Motor neuron (in vitro differentiated cells): ENCODE measurements at places on chromosomes 5 and 9. TPM values are rescaled to one million over a fixed set of nuclear protein-coding genes. Genes with fewer than 3 reads are reported as not detected.

DNA sequence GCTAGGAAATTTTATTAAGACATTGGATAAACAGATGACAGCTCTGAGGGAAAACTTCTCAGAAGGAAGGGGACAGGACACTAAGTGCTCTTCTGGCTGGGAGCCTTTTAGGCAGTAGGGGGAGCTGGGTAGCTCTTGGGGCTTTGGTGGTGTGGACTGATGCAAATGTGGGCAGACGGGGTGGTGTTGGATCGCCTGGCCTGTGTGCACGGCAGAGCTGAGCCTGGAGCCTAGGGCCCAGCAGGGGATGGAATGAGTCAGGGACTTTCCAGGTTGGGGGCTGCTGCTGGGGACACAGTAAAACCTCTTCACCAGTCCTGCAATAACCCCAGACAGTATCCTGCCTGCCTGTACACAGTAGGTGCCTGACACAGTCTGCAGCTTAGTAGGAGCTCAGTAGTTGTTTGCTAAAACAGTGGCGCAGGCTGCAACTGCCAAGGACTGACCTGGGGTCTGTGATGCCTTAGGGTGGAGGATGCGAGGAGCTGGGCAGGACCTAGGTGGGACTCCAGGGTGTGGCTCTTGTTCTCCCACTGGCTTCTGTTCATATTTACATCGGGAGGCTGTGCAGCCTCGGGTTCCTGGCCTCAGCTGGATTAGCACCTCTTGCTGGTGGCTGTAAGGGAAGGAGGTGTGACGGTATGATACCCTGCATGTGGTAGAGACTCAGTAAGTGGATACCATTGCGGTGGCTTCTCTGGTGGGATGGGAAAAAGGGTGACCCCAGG lies 83.8 kb downstream of the DAB2IP start:
- ATAC-seq: peak; percentile 65

DNA sequence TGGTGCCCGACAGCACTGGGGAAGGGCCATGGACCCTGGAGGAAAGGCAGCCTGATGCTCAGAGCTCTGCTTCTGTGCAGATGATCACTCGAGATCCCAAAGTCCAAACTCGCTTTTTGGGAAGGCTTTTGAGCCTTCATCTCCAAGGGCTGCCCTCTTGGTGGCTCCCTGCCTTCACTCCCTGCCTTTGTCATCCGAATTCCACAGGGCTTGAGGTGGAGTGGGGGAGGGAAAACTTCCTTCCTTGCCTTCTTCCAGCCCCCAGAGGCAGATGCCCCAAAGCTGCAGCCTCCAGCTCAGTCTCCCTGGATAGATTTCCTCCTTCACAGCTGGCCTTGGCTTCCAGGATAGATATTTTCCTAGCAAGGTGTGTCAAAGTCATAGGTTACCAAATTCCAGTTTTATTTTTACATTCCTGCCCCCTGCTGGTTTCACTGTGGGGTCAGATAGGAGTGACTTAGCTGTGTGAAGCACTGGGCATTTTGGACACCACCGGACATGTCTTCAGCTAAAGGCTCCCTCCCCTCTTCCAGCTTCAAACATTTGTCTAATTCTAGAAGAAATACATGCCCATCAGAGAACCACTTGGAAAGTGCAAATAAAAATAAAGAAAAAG lies 268.2 kb downstream of the HSPA4 start:
- peak; percentile 23 for ATAC-seq

DNA sequence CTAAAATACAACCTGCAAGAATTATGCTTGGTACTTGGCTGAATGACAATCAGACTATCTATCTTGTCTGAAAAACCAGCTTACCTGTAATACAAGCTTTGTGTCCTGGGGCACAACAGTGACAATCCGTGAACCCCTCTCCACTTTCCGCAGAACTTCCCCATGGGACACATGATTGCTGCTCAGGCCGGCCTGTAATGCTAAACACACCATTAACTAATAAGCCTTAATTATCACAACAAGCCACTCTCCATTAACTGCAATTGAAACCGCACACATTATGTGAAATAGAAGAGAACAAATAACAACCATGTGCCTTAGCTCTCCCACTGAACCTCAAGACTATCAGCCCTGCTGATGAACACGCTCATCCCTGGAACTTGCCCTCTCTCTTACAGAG lies 33.7 kb downstream of the ELP1 start:
- ATAC-seq: no peak

Gene PHF24
- total RNA-seq: 0.04 and 0.62 TPM in 2 replicates

GRCh38 chr5:177612215-177612673 lies 12.3 kb downstream of the B4GALT7 start:
- no peak for ATAC-seq

Gene PALM2AKAP2
- 0.36 and 0.37 TPM in 2 replicates for total RNA-seq

- peak; percentile 94 for ATAC-seq
Measured at GRCh38 chr9:128635266-128636023, 21.2 kb downstream of the DYNC2I2 start.

- ATAC-seq: no peak
Measured at GRCh38 chr9:272251-273213, 57.9 kb downstream of the DOCK8 start.

- ATAC-seq: no peak
Measured at GRCh38 chr9:68470067-68470466, 70.6 kb downstream of the TMEM252 start.

Gene HDHD3
- total RNA-seq: 8.4 and 8.8 TPM in 2 replicates

- ATAC-seq: no peak
Measured at GRCh38 chr9:79387101-79387835, 184.5 kb upstream of the TLE4 start.

Gene ARID3C
- total RNA-seq: not detected in 2 replicates

DNA sequence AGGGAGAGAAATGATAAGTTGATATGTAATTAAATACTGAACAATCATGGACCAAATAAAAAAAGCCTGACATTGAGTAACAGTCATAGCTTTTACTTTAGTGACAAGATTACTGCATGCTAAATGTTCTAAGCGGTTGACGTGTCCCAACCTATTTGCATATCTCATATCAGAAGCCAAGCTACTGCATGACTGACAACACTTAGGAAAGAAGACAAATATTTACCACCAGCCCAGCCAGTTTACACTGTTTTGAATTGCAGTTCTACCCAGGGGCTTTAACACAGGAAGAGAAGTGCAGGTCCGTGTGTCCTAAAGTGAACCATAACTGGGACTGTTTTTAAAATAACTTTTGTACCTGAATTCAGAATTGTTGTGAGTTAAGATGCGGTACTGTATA lies 219.9 kb downstream of the PRDM9 start:
- ATAC-seq: no peak

GRCh38 chr5:127872494-127872893 lies 169.3 kb downstream of the CCDC192 start:
- no peak for ATAC-seq

DNA sequence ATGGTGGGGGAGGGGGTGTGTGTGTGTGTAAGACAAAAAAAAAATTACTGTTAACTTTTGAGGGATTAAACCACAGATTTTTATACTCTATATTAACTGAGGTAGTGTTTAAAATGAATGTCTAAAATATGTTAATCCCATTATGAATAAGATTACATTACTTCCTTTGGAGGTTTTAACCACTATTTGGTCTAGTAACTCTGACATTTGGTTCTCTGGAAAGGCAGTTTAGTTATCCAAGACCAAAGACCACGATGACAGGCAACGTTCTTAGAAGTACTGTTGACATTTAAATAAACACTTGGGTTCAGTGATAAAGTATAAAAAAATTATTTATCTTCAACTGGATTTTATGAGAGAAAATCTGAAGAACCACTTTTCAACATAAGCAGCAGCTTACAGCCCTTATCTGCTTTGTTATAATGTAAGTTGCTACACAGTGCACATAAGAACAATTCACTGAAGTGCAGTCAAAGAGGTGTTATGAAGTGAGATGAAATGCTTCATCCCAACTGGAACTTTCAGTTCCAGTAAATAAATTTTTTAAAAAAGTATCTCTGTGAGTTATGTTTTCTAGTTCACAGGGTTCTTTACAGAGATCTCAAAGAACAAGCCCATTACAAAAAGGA lies 94.5 kb downstream of the OSMR start:
- ATAC-seq: no peak

DNA sequence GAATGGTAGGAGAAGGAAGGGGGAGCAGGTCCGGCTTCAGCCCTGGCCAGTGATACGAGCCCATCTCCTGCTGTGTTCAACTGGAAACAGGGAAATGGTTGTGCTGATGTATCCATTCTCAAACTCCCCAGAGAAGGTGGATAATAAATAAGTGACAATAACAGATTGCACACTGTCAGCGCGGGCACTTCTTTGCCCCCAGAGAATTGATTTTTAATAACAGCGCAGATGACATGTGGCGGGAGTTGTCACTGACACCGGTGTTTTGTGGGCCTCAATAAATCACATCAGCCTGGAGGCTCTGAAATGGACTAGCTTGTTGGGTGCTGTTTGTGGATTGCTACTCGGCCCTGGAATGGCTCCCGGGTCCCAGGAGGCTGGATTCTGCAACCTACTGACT lies 141.4 kb upstream of the PANK3 start:
- ATAC-seq: peak; percentile 50

- ATAC-seq: no peak
Measured at GRCh38 chr5:122607818-122608217, 167.1 kb upstream of the SNX2 start.

Gene GFI1B
- 0.11 and 0.19 TPM in 2 replicates for total RNA-seq

- no peak for ATAC-seq
Measured at GRCh38 chr9:87684627-87685219, 41.2 kb upstream of the CTSL start.

GRCh38 chr5:7419367-7419766 lies 23.4 kb downstream of the ADCY2 start:
- ATAC-seq: no peak

Gene BHMT2
- 0.27 and 0.88 TPM in 2 replicates for total RNA-seq

Gene EIF4E1B
- total RNA-seq: 0.32 and 0.47 TPM in 2 replicates

Gene SLC2A8
- 10.8 and 11.1 TPM in 2 replicates for total RNA-seq

DNA sequence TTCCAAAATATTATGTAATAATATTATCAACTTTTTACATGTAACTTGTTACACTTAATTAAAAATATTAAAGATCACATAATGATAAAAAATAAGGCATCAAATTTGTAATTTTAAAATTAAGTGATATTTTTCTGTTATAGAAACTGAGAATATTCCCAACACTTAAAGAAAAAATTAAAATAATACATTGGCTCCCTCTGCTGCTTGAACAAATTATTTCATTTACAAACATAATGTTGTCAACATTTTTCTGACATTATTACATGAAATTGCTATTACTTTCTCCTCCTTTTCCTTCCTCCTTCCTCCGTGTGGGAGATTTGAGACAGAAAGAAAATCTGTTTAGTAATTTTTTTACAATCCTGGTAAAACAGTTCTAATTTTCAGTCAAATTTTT lies 42.3 kb downstream of the RNF180 start:
- no peak for ATAC-seq

Gene PCDHB10
- 6.9 TPM in 2 replicates for total RNA-seq

- ATAC-seq: no peak
Measured at GRCh38 chr9:73327149-73327548, 175.5 kb downstream of the ANXA1 start.

DNA sequence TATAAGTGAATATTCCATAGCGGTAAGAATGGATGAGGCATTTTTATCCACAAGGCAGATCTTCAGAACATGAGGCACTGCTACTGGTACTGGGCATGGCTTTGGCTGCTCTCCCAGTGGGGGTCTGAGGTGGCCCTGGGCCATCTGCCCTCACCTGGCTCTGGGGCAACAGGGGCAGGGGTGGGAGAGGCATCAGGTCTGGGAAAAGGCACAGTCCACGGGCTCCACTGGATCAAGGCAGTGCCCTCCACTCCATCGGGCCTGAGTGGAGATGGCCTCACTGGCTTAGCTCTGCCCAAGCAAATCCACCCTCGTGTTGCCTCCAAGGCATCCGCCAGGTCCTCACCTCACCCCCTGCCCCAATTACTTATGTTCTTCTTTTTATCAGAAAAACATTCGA lies 10.9 kb upstream of the NKD2 start:
- ATAC-seq: no peak

DNA sequence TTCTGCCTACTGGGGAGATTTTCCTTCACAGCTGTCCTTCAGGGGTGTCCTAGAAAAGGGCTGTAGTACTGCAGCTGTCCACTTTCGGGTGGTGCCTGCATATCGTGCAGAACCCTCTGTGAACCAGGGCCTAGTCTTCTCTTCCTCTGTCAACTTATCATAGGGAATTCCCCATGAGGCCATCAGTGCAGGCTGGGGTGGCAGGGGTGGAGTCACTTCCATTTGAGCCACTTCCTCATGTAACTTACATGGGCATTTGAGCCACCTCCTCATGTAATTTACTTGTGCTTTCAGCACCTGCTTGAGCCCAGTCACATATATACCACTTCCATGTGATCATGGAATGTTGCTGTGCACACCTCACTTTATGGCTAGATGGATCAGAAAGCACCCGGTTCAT lies 742.0 kb upstream of the RGMB start:
- ATAC-seq: no peak

DNA sequence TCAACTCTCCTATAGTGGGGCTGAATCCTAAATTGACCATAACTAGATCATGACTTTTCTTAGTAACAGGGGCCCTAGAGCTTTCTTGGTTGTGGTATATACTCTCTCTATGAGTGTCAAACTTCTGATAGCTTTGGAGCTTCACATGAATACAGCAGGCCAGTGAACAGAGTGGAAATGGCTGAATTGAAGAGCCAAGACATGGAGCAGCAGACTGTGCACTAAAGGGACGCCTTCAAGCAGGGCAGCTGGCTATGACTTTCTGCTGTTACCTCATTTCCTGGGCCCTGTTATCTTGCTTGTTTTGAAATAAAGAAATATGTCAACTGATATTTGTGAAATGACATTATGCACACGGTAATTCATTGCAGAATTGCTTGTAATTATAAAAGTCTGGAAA lies 16.4 kb downstream of the CDO1 start:
- ATAC-seq: no peak

DNA sequence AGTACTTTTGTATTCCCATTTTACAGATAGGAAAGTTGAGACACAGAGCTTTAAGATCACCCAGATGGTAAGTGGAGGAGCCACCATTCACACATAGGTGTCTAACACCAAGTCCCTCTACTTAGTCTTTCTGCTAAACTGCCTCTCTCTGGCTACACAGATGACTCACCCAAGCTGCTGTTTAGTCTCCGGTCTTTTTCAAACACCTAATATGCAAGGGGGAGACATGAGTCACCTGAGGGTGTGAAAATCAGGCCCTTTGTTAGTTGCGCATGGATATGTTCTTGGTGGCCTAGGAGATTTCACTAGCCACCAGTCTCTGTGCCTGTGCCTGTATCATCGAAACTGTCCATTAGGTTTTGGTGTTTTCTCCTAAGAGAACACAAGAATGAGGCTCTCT lies 117.8 kb downstream of the MAST4 start:
- peak; percentile 39 for ATAC-seq

DNA sequence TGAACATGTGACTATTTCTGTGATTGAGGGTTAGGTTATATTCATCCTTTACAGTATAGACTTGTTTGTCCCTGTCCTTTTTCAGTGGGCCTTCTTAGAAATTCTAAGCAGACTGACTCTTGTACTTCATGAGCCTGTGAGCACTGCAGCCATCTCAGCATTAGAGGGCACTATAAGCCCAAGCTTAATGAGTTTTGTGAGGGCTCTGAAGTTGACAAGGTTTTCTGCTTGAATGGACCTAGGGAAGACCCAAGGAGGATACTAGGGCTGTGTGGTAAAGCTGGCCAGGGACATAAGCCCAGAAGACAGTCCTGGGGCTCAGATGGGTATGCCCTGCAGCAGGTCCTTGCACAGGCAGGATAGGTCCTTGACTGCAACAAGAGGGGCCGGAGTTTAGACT lies 126.5 kb downstream of the MRPS30 start:
- ATAC-seq: peak; percentile 48
